ENCODE measurements at places on chromosomes 3 and 15.

- H3K36me3 ChIP-seq, result no peaks in the 10 kb centered on the region
- no peak overlapping the region for H3K4me3 ChIP-seq
- no peak for DNase-seq
- H3K27me3 ChIP-seq, result peaks cover 2% of the 10 kb centered on the region
Measured at GRCh38 chr3:170534227-170534626, 51.6 kb downstream of the SLC7A14 start.

- H3K4me1 ChIP-seq, result no peaks in the 10 kb centered on the region
- no peak overlapping the region for H3K27ac ChIP-seq
- H3K27me3 ChIP-seq, result no peaks in the 10 kb centered on the region
- no peak overlapping the region for H3K4me3 ChIP-seq
Measured at GRCh38 chr3:176378789-176379188, 818.5 kb downstream of the TBL1XR1 start.

- H3K4me3 ChIP-seq, result no peak overlapping the region
- H3K36me3 ChIP-seq, result no peaks in the 10 kb centered on the region
Measured at GRCh38 chr15:90837094-90837493, 31.3 kb upstream of the FURIN start.

GRCh38 chr3:45131201-45131600 lies 15.0 kb downstream of the CDCP1 start:
- no peaks in the 10 kb centered on the region for H3K4me1 ChIP-seq
- H3K4me3 ChIP-seq, result no peak overlapping the region
- DNase-seq, result no peak
- H3K27ac ChIP-seq, result no peak overlapping the region

DNA sequence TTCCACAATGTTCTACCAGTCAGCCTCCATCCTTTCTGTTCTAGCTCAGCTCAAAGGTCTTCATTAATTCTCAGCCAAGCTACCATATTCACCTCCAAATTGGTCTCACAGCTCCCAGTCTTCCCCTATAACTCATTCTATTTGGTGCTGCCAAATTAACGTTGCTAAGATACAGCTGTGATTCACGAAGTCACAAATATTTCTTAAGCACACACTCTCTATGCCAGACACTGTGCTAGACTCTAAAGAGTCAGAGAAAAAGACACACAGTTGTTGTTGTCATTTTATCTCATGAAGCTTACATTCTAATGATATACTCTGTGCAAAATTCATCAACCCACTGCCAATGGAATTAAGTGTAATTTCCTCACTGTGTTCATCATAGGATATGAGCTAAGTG lies 102.8 kb downstream of the FRMD5 start:
- no peaks in the 10 kb centered on the region for H3K36me3 ChIP-seq
- no peaks in the 10 kb centered on the region for H3K4me1 ChIP-seq
- no peak overlapping the region for H3K27ac ChIP-seq
- DNase-seq, result no peak

GRCh38 chr15:73081321-73081958 lies 29.2 kb downstream of the NEO1 start:
- H3K27ac ChIP-seq, result no peak overlapping the region
- DNase-seq, result peak; percentile 41
- H3K4me3 ChIP-seq, result no peak overlapping the region
- peaks cover 12% of the 10 kb centered on the region for H3K4me1 ChIP-seq
- no peaks in the 10 kb centered on the region for H3K36me3 ChIP-seq

DNA sequence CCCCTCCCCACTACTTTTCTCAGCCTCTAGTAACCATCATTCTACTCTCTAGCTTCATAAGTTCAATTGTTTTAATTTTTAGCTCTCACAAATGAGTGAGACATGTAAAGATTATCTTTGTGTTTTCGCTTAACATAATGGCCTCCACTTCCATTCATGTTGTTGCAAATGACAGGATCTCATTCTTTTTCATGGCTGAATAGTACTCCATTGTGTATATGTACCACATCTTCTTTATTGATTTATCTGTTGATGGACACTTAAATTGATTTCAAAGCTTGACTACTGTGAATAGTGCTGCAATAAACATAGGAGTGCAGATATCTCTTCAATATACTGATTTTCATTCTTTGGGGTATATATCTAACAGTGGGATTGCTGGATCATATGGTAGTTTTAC lies 699.8 kb upstream of the NR2F2 start:
- no peak overlapping the region for H3K4me3 ChIP-seq
- no peaks in the 10 kb centered on the region for H3K4me1 ChIP-seq
- no peak overlapping the region for H3K27ac ChIP-seq
- DNase-seq, result no peak

DNA sequence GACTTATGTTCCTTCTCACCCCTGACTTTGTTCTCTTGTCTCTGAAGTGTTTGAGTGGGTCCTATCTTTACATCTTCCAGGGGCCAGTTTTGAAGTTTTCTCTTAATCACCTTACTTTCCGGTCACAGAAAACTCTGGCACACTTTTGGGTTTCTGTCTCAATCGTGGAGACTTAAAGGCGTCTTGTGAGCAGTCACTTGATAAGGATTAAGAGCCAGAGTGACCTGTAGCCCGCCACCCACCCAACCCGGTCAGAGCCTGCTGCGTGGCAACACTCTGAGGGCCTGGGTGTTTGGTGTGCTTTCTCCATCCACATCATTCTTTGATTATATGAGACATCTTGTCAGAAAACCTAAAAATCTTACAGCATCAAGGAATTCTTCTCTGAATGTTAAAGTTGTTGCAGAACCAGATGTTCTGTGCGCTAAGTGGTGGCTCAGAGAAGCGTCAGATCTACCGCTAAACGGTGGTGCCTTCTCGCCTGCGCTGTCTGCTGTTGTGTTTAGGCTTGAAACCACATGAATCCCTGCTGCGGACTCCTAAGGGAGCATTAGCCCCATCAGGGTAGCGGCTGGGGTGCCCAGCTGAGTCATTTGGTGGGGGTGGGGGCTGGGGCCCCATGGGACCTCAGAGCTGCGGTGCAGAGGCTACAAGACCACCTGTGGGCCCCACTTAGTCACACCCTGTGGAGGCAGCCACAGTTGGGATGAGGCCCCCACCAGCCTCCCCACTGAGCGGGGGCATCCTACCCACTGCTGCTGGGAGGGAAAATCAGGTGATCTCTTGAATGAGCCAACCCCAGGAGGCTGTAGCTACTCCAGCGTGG lies 158.7 kb upstream of the BHLHE40 start:
- H3K4me1 ChIP-seq, result peaks cover 8% of the 10 kb centered on the region
- no peak overlapping the region for H3K27ac ChIP-seq
- DNase-seq, result no peak
- no peaks in the 10 kb centered on the region for H3K27me3 ChIP-seq
- peaks cover 15% of the 10 kb centered on the region for H3K36me3 ChIP-seq
- no peak overlapping the region for H3K4me3 ChIP-seq

- no peak overlapping the region for H3K27ac ChIP-seq
- DNase-seq, result no peak
- peaks cover 2% of the 10 kb centered on the region for H3K27me3 ChIP-seq
- H3K4me3 ChIP-seq, result no peak overlapping the region
- H3K4me1 ChIP-seq, result peaks cover 40% of the 10 kb centered on the region
Measured at GRCh38 chr3:126211569-126211968, 31.2 kb upstream of the ALDH1L1 start.

DNA sequence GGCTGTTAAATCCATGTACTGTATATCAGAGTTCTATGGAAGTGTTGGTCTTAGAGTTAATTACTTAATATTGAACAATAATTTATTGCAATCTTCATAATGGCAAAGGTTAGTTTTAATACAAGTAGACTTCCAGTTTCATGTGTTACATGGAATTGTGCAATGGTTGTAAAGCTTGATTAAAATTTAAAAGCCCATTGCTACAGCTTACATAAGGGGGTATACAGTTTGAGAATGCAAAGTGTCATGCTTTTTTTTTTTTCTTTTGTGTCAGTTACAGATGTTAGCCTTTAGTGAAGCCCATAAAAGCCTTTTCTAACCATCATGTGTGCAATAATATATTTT lies 22.0 kb downstream of the CNOT10 start:
- no peak overlapping the region for H3K27ac ChIP-seq
- H3K4me3 ChIP-seq, result no peak overlapping the region
- DNase-seq, result no peak
- peaks cover 13% of the 10 kb centered on the region for H3K4me1 ChIP-seq
- H3K36me3 ChIP-seq, result peaks cover 11% of the 10 kb centered on the region

- H3K4me3 ChIP-seq, result no peak overlapping the region
- no peaks in the 10 kb centered on the region for H3K27me3 ChIP-seq
- no peak for DNase-seq
- H3K4me1 ChIP-seq, result peaks cover 9% of the 10 kb centered on the region
- no peaks in the 10 kb centered on the region for H3K36me3 ChIP-seq
Measured at GRCh38 chr15:28955993-28956421, 70.2 kb downstream of the APBA2 start.

- no peak overlapping the region for H3K4me3 ChIP-seq
- H3K27me3 ChIP-seq, result no peaks in the 10 kb centered on the region
- H3K36me3 ChIP-seq, result no peaks in the 10 kb centered on the region
- H3K4me1 ChIP-seq, result no peaks in the 10 kb centered on the region
- H3K27ac ChIP-seq, result no peak overlapping the region
- DNase-seq, result no peak
Measured at GRCh38 chr3:21392526-21392925, 358.5 kb downstream of the ZNF385D start.

GRCh38 chr3:62373714-62374333 lies 474 bp upstream of the FEZF2 start:
- no peak overlapping the region for H3K4me3 ChIP-seq
- no peak overlapping the region for H3K27ac ChIP-seq
- H3K27me3 ChIP-seq, result peaks cover 69% of the 10 kb centered on the region
- no peaks in the 10 kb centered on the region for H3K36me3 ChIP-seq
- DNase-seq, result no peak
- no peaks in the 10 kb centered on the region for H3K4me1 ChIP-seq

DNA sequence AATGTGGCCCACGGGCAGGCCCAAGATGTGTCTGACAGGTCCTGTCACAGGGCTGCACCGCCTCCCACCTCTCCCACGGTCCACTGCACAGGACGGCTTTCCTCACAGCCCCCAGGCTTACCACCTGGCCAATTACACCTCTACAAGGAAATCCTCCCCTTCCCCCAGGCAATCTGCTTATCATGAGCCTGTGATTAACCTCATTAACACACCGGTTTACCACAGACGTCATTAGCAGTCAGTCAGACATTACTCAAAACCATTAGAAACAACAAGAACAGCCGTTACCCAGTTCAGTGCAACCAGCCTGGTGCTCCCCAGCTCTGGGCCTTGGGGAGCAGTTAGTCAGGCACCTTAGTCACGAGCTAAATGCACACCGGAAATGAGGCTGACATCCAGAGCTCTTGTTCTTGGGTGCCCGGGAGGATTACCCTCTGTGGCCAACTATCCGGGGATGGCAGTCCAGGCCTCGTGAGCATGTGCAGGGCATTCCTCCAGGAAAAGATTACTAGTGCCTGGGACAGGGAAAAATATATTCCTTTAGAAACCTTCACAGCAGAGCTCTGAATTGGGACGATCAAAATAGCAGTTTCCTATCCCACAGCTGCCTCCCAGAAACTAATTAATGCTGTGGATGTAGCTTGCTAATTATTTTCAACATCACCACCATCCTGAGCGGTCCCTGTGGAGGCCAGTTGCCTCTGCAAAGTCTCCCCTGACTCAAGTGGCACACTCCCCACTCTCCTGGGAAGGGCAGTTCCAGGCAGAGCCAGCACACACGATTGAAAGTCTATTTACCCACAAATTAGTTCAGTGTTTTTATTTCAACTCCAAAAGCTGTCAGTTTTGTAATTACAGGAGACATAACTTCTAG lies 117.4 kb upstream of the ZBED2 start:
- H3K27ac ChIP-seq, result no peak overlapping the region
- DNase-seq, result no peak
- H3K36me3 ChIP-seq, result 0 out of 3 replicates have a peak, but pooled peaks cover 3% of the 10 kb centered on the region

DNA sequence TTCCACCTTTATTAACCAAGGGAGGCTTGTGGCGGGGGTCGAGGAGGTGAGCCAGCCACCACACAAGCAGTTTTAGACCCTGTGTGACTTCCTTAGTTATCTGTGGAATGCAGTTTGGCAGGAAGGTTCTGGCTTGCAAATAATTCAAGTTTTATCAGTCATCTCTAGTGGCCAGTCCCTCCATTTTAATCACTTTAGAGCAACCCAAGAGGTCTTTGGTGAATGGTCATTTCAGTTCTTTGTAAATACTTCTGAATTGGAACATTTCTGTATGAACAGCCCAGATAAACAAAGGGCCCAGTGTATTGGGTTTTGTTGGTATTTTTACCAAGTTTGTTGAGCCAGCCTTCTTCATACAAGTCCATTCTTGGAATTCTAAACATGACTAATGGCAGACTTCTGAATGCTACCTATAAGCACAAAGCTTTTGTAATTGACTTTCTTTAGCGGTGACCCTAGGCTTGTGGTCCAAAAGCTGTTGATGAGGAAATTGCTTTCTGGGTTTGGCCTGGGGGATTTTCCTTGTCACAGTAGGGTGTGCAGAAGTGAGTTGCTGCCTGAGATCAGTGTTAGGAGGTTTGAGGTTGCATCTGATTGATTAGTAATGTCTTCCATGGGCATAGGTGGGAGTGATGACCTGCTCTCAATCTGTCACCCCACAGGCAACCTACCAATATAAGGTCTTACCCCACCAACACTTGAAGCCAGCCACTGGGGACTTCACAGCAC lies 193.3 kb upstream of the TOPAZ1 start:
- H3K27ac ChIP-seq, result no peak overlapping the region
- no peak for DNase-seq
- no peak overlapping the region for H3K4me3 ChIP-seq
- no peaks in the 10 kb centered on the region for H3K36me3 ChIP-seq

- H3K27me3 ChIP-seq, result no peaks in the 10 kb centered on the region
- H3K4me1 ChIP-seq, result no peaks in the 10 kb centered on the region
- no peaks in the 10 kb centered on the region for H3K36me3 ChIP-seq
- H3K4me3 ChIP-seq, result no peak overlapping the region
- H3K27ac ChIP-seq, result no peak overlapping the region
Measured at GRCh38 chr15:72047020-72047419, 70.9 kb downstream of the MYO9A start.

- no peak overlapping the region for H3K4me3 ChIP-seq
- H3K36me3 ChIP-seq, result peaks cover 7% of the 10 kb centered on the region
- peaks cover 19% of the 10 kb centered on the region for H3K4me1 ChIP-seq
- no peak overlapping the region for H3K27ac ChIP-seq
Measured at GRCh38 chr15:59111251-59111650, 6.3 kb downstream of the CCNB2 start.

GRCh38 chr3:39651993-39652739 lies 157.2 kb upstream of the MYRIP start:
- H3K27ac ChIP-seq, result no peak overlapping the region
- DNase-seq, result no peak
- no peaks in the 10 kb centered on the region for H3K4me1 ChIP-seq
- H3K36me3 ChIP-seq, result no peaks in the 10 kb centered on the region
- no peaks in the 10 kb centered on the region for H3K27me3 ChIP-seq
